ENCODE measurements at places on chromosomes 3 and 15.

DNA sequence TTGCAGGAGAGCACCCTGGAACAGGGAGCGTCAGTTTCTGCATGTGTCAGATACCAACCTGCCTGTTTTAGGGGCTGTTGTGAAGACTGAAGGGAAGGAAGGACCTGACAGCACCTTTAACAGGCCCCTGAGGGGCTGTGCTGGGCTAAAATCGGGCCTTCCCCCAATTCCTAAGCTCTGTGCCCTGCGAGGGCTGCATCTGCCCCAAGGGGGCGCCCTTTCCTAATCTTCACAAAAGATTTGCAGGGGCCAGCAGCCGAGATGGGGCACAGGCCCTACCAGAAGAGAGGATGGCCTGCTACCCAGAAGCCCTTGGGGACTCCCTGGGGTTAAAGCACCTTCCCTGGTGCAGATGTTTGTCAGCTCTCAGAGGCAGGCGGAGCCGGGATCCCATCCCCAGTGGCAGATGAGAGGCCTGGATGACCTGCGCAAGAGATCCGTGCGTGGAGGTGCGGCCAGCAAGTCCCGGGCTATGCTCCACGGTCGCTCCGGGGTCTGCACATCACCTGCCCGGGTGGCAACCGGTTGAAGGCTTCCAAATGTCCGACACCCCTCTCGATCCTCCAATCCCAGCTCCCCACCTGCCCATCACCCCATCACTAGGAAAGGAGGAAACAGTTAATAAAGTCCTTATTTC is 53.6 kb downstream of the RHCG start:
- DNase-seq: peak; percentile 34

- no peak for DNase-seq
Observed at GRCh38 chr15:79451361-79451999, 19.3 kb downstream of the MINAR1 start.

- no peak for DNase-seq
Observed at GRCh38 chr15:35921046-35921445, 375.1 kb upstream of the DPH6 start.

- no peak for DNase-seq
Observed at GRCh38 chr3:151178208-151178845, 24.7 kb downstream of the GPR171 start.

GRCh38 chr3:122952520-122952919 is 75.0 kb downstream of the SEMA5B start:
- no peak for DNase-seq

DNA sequence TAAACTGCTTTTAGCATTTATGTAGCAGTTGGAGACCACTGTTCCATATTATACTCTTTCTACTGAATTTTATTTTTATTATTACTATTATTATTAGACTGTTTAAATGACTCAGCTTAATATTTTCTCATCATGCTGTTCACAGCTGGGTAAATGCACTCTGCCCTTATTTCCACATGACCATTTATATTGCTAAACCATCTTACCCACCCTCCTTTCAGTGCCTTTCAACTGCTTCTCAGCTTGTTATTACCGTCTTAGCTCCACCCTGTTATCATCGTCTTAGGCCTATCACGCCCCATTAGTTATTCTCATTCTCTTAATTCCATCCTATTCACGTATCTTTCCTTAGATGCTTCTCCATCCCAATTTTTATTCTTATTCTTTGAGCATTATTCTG is 212.6 kb downstream of the GAP43 start:
- DNase-seq: no peak

DNA sequence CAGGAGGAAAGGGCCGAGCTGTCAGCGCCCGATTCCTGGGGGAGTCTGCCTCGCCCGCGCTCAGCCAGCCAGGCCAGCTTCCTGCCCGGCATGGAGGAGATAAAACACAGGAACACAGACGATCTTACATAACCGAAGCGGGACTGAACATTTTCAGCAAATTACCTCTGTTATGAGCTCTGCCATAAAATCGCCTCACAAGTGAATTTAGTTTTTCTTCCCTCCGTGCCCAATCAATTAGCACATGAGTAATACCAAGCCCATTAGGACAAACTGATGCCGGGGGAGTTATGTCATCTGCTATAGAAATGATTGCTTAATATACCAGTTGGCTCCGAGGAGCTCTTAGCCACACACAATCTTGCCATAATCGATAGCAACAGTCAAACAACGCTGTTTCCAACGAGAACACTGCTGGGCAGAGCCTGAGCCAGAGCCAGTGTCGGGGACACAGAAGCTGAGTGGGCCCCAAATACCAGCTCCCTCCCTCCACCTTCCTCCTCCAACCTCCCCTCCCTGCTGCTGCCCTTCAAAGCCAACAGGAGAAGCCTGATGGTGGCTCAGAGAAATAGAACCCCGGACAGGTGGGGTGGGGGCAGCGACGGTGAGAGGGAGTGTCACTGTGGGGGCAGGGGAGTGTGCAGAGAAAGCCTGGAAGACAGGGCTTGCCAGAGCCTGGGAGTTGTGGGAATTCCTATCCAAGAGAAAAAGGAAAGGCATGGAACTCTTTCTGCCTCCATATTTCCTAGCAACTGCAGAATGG is 279.4 kb upstream of the TLE3 start:
- no peak for DNase-seq

DNA sequence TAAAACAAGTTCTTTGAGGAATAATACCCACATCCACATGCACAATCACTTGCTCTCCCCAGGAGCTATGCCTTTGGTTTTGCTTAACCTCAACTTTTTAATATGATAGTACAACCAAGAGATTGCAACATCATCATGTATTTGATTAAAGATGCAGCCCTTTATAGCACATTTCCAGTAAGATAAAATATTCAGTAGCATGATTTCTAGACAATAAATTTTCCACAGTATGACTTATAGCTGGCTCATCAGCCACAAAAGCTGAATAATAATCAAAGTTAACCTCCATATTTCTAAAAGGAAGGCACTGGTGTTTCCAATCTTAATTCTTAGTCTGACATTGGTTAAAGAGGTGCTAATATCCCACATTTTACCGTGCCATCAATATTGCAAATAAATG is 622.5 kb downstream of the TBL1XR1 start:
- DNase-seq: no peak

DNA sequence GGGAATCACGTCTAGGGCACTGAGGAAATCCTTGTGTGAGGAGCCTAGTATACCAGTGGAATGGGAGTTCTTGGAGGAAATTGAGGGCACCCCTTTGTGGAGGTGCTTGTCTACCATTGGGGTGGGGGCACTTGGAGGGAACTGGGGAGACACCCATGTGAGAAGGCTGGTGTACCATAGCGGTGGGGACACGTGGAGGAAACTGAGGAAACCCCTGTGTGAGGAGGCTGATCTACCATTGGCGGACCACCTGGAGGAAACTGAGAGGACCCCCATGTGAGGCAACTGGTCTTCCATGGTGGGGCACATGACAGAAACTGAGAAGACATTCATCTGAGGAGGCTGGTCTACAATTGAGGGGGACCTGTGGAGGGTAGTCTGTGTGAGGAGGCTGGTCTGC is 164.5 kb downstream of the FBLN2 start:
- no peak for DNase-seq

DNA sequence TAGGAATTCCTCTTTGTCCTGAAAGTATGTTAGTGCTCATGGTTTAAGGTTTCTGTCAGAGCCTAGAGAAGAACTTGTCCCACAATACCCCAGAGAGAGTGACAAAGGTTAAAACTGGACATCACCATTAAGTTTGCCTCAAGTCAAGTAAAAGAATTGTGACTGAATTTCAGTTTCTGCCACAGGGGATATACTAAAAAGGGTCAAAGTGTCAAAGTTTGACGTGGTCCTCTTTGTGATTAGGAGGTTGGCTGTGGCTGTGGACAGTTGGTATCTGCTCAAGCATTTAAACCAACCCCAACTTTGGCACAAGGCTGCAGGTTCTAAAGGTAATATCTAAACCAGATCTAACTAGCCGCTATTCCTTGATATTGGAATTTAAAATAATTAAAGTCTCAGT is 26.1 kb downstream of the FMN1 start:
- DNase-seq: no peak

- DNase-seq: no peak
Observed at GRCh38 chr15:88776646-88777045, 26.6 kb upstream of the ACAN start.

DNA sequence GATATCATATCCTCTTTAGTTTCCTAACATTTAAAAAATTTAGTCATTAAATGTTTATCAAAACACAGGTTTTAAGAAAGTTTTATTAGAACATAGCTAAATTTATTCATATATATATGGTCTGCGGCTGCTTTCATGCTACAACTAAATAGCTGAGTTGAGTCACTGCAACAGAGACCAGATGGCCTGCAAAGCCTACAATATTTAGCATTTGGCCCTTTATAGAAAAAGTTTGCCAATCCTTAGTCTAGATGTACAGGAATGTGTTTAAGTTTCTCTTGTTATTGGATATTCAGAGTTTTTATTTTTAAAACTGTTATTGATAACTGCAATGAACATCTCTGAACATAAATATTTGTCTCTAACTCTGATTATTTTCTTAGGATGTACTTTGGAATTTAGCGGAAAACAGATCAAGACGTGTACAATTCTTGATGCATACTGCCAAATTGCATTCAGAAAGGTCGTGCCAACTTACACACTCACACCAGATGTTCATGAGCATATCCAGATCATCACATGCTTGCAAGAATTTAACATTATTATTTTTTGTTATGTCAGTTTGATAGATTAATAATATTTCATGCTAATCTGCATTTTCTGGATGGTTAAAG is 157.9 kb downstream of the STAC start:
- DNase-seq: no peak

DNA sequence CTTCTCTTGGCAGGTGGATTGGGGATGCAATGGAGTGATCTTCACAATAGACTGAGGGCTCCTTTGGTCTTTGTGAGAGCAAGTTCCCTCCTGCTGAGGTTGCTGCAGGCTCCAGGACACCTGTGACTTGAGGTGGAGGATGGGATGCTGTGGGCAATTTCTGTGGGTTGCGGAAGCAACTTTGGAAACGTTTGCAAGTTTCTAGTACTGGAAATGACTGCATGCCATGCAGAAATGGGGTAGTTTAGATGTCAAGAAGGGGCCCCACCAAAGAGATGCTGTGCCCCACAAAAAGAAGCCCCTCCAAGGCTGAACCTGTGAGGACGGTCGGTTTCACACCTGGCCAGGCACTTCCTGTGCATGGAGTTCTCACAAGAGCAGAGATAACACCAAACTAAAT is 80.4 kb upstream of the XCR1 start:
- DNase-seq: no peak

DNA sequence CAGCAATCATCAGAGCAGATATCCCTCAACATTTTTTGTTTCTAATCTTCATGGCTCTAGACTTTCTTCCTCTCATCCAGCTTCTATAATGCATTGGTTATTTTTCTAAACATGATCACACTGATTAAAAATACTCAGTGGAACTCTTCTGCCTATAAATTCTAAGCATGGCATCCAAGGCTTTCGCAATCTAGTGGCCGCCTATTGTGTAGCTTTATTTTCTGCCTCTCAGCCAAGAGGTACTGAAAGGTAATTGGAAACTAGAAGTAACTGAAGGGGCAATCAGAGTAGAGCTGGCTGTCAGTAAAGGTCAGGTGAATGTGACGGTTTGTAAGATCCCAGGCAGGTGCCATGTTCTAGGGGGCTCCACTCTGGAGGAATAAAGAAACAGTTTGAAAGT is 33.4 kb downstream of the OXSM start:
- DNase-seq: no peak

GRCh38 chr3:112958811-112959560 is 15.9 kb downstream of the CD200R1 start:
- DNase-seq: no peak

- DNase-seq: no peak
Observed at GRCh38 chr15:74364936-74365597, 2.4 kb downstream of the CYP11A1 start.

DNA sequence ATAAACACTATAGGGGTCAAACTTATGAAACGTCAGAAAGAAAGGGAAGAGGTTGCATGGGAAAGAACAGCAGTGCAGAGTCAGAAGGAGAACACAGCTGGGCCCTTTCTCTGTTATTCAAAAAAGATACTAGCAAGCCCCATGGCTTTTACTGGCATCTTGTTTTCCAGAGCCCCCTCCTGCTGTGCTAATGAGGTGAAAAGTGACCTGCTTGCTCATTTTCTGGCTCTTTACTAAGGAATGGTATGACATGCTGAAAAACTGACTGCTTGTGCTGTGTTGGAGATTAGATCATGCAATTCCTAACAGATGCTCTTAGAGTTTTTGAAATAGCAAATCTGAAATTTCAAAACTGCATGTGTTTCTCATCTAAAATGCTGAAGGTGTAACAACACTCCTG is 541.6 kb upstream of the ALCAM start:
- DNase-seq: no peak

GRCh38 chr3:17047162-17047561 is 162.4 kb downstream of the PLCL2 start:
- no peak for DNase-seq

DNA sequence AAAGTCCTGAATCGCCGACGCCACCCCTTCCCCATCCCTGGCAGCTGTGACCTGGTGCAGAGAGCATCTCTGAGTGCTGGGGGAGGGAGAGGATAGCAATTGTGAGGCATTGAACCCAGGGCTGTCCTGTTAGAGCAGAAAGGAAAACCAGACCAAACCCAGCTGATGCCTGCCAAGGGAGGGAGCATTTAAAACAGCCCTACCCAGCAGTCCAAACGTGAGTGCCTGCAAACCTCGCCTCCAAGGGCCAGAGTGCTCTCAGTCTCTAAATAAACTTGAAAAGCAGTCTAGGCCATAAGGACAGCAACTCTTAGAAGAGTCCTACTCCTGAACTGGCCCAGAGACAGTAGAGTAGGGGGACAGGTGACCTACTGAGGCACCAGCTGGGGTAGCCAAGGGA is 20.0 kb upstream of the LARS2 start:
- no peak for DNase-seq

DNA sequence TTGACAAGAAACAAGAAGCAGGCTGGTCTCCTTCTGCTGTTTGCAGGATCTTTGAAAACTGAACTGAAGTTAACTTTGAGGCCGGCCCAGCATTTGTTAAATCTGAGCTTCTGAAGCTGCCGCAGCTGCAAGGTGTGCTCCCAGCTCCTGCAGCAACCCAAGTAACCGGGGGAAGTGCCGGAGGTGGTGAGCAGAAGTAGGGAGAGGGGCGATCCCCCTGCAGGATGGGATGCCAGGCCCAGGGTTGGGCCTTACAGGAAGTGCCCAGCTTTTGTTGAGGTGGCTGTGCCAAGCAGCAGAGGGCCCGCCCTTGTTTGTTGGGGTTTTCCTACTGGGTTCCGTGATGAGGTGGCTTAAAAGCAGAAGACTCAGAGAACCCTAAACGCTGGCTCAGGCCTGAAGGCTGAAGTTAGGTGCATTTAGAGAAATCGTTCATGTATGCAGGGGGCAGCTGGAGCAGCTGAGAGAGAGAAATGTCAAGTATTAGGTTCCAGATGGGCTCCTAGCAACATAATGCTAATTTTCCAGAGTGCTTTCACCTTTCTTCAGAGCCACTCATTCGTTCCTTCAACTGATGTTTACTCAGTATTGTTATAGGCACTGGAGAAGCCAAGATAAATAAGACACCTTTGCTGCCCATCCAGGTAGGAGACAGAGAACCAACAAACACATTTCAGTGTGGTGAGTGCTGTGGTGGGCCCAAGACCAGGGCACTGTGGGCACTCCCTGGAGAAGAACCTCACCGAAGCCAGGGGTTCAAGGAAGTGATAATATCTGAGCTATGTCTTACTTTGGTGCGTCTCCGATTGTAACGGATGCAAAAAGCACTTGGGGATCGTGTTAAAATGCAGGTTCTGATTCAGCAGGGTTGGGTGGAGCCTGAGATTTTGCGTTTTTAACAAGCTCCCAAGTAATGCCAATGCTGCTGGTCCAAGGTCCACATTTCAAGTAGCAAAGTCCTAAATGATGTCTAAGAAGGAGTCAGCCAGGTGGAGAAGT is 42.2 kb upstream of the PLCL2 start:
- peak; percentile 63 for DNase-seq

All from stimulated activated CD4-positive, alpha-beta T cell treated with anti-CD3 and anti-CD28 coated beads, Interleukin-4, amount 100 ng/mL, for 1 hour (primary cell).